Calu3 (cell line): ENCODE measurements at places on chromosomes 5 and 9. TPM values are rescaled to one million over a fixed set of nuclear protein-coding genes. Genes with fewer than 3 reads are reported as not detected.

- H3K4me1 ChIP-seq = no peaks in the 10 kb centered on the region
- H3K27ac ChIP-seq = no peak overlapping the region
- no peaks in the 10 kb centered on the region for H3K36me3 ChIP-seq
- no peak for DNase-seq
- H3K4me3 ChIP-seq = no peak overlapping the region
Observed at GRCh38 chr5:42089705-42090104, 164.6 kb downstream of the FBXO4 start.

The SLC6A19 gene
- not detected in 2 replicates for total RNA-seq

DNA sequence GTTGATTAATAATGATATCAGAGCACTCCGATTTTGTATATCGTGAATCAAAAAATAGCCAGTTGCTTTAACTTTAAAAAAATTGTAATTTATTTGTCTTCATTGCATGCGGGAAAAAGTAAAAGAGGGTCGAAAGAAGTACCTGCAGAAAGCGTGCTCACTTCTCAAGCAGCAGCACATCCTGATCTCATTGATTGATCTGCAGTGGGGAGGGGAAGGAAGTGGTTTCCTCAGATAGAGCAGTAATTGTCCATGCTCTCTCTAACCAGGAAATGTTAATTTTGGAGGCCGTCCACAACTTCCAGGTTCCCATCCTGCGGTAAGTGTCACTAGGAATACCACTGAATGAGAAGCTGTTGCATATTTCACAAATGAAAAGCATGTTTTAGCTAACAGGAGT lies 63.2 kb downstream of the SYK start:
- no peak overlapping the region for H3K27ac ChIP-seq
- no peaks in the 10 kb centered on the region for H3K27me3 ChIP-seq
- no peak for DNase-seq
- no peak overlapping the region for H3K4me3 ChIP-seq

The MRPL22 gene
- total RNA-seq = 73.8 and 80.6 TPM in 2 replicates

GRCh38 chr9:3962971-3963642 lies 336.8 kb downstream of the GLIS3 start:
- peak overlapping the region; percentile 30 for H3K4me3 ChIP-seq
- DNase-seq = no peak
- no peaks in the 10 kb centered on the region for H3K27me3 ChIP-seq
- no peak overlapping the region for H3K27ac ChIP-seq

- no peak overlapping the region for H3K4me3 ChIP-seq
- no peaks in the 10 kb centered on the region for H3K36me3 ChIP-seq
- peaks cover 81% of the 10 kb centered on the region for H3K27me3 ChIP-seq
- no peak overlapping the region for H3K27ac ChIP-seq
- DNase-seq = peak; percentile 24
Observed at GRCh38 chr5:151570512-151571269, 20.4 kb downstream of the FAT2 start.

The TNFSF15 gene
- 4.9 and 7.5 TPM in 2 replicates for total RNA-seq

DNA sequence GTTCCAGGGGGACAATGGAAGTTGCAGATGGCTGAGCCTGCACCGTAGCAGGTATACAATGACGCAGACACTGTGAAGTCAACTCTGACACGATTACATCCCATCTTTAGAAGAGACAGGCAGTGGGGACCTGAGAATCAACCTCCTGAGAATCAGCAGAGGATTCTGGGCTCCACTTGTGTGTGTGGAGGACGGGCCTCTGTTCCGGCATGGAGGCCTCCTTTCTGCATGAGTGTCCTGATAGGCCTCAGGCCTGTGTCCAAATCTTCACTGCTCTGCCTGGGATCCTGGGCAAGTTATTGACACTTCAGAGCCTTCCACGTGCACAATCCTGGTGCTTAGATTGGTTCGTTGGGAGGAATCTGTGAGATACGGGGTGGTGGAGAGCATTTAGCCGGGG lies 151.2 kb upstream of the COL5A1 start:
- no peaks in the 10 kb centered on the region for H3K36me3 ChIP-seq
- no peak overlapping the region for H3K4me3 ChIP-seq
- H3K4me1 ChIP-seq = no peaks in the 10 kb centered on the region
- H3K27me3 ChIP-seq = peaks cover 57% of the 10 kb centered on the region
- DNase-seq = no peak

The EGFLAM gene
- total RNA-seq = not detected in 2 replicates

DNA sequence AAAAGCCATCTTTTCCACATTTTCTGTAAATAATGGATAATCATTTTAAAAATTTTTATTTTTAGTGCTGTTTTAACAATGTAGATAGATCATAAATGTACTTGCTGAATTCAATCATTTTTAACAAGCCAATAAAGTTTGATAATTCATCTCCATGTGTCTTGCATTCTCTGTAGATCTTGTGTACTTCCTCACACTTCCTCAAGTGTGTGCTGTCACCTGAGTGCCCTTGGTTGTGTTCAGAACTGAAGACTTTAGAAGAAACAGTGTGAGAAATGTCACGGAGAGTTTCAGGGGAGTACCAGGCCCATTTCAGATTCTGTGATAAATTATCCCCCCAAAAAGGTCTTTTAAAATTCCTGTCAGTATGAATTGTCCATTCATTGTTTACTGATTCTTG lies 146.0 kb downstream of the NTRK2 start:
- H3K4me3 ChIP-seq = no peak overlapping the region
- DNase-seq = no peak
- no peaks in the 10 kb centered on the region for H3K36me3 ChIP-seq

GRCh38 chr5:80238778-80239679 lies 16.8 kb downstream of the SERINC5 start:
- H3K27me3 ChIP-seq = no peaks in the 10 kb centered on the region
- H3K4me1 ChIP-seq = no peaks in the 10 kb centered on the region
- no peak overlapping the region for H3K27ac ChIP-seq
- H3K4me3 ChIP-seq = no peak overlapping the region

The PKD2L2 gene
- not detected in 2 replicates for total RNA-seq

- H3K27ac ChIP-seq = no peak overlapping the region
- H3K4me3 ChIP-seq = no peak overlapping the region
- H3K27me3 ChIP-seq = no peaks in the 10 kb centered on the region
Observed at GRCh38 chr9:90504486-90504885, 138.1 kb downstream of the DIRAS2 start.

- no peaks in the 10 kb centered on the region for H3K4me1 ChIP-seq
- H3K36me3 ChIP-seq = no peaks in the 10 kb centered on the region
- H3K27me3 ChIP-seq = peaks cover 60% of the 10 kb centered on the region
- H3K4me3 ChIP-seq = no peak overlapping the region
Observed at GRCh38 chr5:31757806-31758205, 118.9 kb downstream of the PDZD2 start.

The TRPM6 gene
- not detected in 2 replicates for total RNA-seq

The TXNDC8 gene
- not detected in 2 replicates for total RNA-seq

The SLC27A4 gene
- 13.8 and 15.3 TPM in 2 replicates for total RNA-seq
